ENCODE measurements at places on chromosomes 1 and 21.

- no peak for DNase-seq
Measured at GRCh38 chr1:57206038-57206437, 217.8 kb downstream of the DAB1 start.

DNA sequence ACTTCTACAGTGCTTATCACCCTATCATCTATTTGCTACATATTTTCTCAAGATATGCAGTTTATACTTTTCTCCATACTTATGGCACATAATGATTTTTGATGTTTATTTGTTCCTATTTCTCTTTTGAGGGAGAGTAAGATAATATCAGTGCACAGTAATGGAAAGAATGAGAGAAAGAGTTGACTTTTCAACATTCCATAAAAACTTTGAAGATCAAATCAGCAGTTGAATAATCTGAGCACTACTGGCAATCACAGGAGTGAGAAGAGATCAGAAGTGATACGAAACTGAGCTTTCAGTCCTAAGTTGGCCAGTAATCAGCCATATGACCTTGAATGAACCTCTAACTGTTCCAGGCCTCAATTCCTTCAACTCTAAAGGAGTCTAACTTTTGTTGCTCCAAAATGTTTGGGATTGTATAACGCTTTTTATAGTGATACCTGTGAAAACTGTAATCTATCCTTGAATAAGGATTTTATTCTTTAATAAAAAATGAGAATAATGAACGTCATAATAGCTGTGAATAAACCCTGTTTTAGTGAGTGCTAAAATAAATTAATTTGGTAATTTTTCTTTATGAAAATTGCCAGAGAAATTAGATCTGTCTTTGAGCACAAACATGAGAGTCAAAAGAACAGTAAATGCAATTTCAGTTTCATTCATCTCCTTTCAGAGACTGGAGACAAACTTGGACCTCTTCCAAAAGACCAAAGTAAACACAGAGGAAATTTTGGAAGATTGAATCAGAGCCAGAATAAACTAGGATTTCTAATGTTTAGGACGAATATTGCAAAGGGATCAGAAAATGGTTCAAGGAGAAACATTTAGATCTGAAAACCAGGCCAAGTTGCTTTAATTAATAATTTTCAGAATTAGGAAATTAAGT lies 309.9 kb downstream of the ADGRL2 start:
- DNase-seq, result peak; percentile 41

DNA sequence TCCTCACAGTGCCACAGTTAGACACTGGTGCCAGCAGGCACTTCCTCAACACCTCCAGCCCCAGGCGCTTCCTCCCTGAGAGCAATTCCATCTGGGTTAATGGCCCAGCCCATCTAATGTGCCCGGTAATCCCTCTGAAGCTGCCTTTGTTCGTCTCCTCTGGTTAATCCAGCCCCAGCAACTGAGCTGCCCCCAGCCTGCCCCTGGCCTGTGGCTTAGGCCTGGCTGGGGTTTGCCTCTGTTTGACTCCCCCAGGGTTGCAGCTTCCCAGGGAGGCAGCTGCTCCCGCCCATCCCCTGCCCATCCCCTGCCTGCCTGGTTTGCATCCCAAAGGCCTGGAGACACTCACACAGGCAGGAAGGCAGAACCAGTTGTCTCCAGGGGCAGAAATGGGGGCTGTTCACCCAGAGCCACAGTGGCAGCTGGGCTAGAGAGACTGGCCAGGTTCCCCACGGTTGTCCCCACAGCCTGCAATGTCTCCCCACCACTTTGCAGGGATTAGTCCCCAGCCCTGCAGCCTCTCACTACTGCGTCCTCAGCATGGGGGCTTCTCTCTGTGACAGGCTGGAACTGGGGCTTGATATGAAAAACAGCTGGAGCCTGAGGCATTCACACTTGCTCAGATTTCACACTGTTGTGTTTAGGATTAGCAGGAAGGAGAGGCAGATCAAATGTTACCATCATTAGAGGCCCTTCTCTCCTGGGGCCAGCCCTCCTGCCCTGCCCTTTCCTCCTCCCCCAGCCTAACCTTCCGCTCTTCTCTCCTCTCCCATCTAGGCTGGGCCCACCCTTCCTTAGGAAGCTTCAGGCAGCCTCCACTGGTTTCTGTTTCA lies 120.2 kb downstream of the TLR5 start:
- no peak for DNase-seq

GRCh38 chr1:191993549-191993948 lies 164.7 kb upstream of the RGS18 start:
- peak; percentile 1 for DNase-seq

GRCh38 chr1:205735218-205735617 lies 14.8 kb downstream of the NUCKS1 start:
- DNase-seq, result no peak

GRCh38 chr1:243849421-243850201 lies 432 bp downstream of the AKT3 start:
- DNase-seq, result no peak

DNA sequence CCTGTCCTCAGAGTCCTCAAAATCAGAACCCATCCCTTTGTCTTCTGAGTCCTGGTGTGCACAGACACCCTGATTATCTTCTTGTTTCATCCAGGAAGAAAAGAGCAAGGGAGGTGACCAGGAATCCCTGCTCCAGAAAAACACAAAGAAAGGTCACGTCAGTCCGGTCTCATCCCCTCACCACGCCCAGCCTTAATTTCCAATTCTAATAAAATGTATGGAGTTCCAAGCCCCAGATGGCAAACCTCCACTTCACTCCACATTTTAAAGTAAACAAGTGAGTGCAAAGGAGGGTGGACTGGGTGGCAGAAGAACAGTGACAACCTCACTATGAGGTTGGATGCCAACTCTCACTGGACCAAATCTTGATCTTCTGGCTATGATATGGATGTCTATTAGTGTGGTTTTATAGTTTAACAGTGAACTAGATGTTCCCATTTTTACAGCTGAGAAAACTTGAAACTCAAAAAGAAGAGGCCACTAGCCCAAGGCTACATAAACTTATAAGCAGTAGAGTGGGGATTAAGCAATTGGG lies 22.0 kb downstream of the ZNF697 start:
- no peak for DNase-seq

DNA sequence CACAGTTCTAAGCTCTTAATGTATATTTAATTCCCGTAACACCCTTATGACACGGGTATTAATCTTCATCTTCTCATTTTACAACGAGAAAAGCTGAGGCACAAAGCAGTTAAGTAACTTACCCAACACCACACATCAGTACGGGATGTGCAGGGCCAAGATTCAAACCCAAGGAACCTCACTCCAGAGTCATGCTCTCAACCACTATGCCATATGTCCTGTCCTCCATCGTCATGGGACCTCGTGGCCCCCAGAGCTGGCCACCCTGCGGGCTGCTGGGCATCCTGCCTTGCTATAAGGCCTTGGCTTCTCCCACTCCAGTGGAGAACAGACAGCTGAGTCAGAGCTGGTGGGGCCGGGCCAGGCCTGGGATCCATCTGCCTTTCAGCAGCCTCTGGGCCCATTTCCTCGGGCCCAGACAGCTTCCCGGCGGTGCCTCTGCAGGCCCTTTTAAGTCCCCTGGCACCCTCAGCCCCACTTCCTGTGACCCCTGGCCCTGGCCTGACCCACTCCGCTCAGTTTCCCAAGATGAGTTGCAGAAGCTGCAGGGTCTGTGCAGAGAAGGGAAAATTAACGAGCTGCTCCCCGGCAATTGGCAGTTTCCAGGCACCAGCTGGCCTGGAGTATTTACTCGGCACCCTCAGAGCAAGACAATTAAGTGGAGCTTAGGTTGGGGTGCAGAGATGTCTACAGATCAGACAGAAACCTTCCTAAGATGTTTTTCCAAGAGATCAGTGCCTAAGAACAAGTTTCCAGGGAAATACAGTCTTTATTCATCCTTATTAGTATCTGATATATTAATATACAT lies 98.2 kb downstream of the EPHB2 start:
- DNase-seq, result no peak

DNA sequence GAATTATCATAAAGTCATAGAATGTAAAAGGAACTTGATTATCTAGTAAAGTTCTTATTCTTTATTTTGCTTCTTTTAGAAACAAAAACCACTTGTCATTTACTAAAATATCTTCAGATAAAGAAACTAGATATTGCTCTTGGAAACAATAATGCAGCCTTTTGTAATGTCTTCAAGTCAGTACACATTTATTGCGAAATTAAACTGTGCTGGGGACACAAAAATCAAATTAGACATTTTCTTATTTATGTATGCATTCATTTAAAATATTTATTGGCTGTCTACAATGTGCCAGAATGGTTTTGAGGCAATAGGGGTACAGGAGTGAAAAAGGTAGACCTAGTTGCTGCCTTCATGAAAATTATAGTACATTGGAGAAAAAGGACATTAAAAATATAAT lies 201.1 kb downstream of the GRIK1 start:
- DNase-seq, result no peak

- DNase-seq, result no peak
Measured at GRCh38 chr1:33133478-33134105, 48.3 kb downstream of the TRIM62 start.

DNA sequence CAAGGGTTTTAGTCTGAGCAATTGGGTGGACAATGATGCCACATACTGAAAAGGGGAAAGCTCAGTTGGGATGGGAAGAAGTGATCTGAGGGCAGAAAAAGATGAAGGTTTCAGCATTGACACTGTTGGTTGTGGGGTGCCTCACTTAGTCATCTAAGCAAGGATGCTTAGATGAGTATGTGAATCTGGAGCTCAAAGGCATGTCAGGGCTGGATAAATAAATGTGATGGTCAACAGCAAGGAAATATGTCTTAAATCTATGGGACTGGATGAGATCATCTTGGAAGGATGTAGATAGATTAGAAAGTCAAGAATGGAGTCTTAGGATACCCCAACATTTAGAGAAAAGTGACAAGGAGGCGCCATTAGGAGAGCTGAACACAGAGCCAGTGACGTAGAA lies 114.6 kb downstream of the ZBTB18 start:
- no peak for DNase-seq

- no peak for DNase-seq
Measured at GRCh38 chr21:45534636-45535331, 7.5 kb downstream of the SLC19A1 start.

- DNase-seq, result no peak
Measured at GRCh38 chr21:45709173-45709572, 65.6 kb downstream of the PCBP3 start.

GRCh38 chr1:22290611-22291010 lies 147.7 kb upstream of the WNT4 start:
- DNase-seq, result no peak

DNA sequence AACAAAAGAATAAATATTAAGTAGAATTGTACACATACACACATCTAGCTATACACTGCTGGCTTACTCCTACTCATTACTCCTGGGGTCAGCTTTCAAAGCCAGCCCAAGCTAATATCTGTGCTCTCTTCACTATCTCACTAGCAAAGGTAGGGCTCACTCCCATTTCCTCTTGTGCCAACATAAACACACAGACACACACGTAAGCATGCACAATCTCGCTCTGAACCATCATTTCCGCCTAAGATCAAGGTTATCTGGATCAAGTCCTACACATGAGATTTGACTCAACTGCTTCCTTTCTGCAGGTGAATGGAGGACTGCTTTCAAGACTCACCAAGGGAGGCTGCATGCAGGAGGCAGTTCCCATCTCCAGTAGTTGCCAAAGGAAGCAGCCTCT lies 28.8 kb upstream of the MTMR11 start:
- no peak for DNase-seq

DNA sequence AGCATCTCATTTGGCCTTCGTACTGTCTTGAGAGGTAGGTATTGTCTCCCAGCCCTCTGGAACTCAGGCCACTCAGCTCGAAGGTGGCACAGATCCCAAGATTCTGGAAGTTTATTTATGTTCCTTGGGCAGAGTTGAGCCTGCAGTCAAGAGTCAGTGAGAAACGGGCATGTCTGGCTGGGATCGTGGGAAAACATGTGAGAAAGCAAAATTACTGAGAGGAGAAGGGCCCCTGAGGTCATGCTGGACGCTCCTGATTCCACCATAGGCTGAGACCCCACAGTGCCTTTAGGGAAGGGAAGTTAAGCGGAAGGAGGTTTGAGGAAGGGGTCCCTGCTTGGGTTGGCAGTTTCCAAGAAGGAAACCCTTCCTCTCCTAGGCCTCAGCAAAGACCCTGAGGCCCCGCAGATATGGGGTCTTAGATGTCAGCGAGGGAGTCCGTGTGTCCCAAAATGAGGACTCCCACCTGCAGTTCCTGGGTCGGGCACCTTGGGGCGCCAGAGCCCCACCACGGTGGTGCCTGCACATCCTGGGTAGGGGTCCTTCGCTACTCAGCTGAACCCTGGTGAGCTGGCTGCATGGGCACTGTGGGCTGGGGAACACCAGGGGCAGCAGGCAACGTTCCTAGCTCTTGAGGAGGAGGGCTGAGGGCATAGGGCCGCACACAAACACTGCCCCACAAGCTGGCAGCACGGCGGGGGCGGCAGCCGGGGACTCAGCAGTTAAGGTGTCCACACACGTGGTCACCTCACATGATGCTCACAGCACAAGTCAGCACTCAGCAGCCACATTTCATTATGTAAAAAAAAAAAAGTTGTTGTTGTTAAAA lies 12.3 kb upstream of the SEMA4A start:
- no peak for DNase-seq

GRCh38 chr1:201254625-201255478 lies 28.5 kb upstream of the PKP1 start:
- DNase-seq, result no peak

GRCh38 chr1:242454262-242455051 lies 70.0 kb downstream of the PLD5 start:
- no peak for DNase-seq

DNA sequence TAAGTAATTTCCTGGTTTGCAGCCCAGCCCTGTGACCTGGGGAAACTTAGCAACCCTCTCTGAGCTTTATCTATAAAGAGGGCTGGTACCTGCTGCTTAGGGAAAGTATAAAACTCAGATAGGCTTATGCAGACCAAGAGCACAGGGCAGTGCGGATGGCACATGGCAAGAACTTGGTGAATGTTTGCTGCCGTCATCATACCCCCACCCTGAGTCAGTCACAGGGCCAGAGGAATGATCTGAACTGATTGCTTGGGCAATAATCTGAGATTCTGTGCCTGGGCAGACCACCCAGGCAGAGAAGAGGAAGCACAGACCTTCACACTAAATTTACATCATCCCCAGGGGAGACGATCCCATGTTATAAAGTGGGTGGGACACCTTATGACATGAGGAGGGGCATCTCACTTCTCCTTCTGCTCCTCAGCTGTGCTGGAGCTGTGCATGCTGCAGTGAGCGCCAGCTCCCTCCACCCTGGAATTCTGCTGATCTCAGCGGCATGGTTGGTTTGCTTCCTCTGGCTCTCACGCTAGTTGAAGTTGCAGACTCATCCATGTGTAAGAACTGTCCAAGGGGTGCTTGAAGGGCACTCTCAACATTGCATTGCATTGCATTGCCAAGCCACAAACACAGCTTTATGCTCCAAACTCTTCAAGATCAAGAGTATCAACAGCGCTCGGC lies 197.1 kb downstream of the AJAP1 start:
- no peak for DNase-seq

GRCh38 chr1:180295999-180296398 lies 65.9 kb downstream of the LHX4 start:
- DNase-seq, result no peak
